ENCODE measurements at places on chromosomes 7 and 10.

DNA sequence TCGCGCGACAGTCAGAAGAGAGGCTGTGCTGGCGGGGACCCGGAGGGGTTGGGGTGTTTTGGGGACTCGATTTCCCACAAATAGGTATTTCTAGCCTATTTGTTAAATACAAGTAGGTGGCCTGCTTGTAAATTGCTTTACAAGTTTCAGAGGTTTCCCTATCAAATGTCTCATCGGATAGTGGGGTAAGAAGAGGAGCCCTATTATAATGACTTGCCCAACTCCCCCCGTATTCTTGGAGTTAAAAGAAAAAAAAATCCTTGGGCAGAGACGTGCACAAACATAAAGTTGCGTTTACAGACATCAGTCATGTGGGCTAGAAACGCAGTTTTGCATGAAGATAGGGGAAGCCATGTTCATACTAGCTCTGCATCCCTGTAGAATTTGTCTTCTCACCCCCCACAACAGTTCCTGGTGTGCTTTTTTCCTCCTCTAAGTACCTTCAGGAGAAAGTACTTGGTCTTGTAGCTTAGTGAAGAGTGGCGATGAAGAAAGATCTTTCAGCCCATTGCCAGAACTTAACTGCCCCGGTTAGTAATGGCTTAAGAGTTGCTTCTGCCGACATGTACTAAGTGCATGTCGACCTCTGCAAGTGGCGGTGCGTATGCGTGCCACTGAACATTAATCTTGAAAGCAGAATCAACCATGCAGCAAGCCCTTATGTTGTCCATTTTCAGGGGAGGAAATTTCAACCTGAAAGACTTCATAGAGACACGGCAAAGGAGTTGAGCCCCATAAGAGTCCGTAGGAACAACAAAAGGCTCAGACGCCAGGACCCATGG is 832 bp upstream of the TIAL1 start:
- no peak for DNase-seq

- peak; percentile 47 for DNase-seq
Measured at GRCh38 chr7:137538361-137538762, 194.8 kb upstream of the PTN start.

GRCh38 chr7:44987996-44988395 is 9.2 kb upstream of the MYO1G start:
- DNase-seq: no peak

DNA sequence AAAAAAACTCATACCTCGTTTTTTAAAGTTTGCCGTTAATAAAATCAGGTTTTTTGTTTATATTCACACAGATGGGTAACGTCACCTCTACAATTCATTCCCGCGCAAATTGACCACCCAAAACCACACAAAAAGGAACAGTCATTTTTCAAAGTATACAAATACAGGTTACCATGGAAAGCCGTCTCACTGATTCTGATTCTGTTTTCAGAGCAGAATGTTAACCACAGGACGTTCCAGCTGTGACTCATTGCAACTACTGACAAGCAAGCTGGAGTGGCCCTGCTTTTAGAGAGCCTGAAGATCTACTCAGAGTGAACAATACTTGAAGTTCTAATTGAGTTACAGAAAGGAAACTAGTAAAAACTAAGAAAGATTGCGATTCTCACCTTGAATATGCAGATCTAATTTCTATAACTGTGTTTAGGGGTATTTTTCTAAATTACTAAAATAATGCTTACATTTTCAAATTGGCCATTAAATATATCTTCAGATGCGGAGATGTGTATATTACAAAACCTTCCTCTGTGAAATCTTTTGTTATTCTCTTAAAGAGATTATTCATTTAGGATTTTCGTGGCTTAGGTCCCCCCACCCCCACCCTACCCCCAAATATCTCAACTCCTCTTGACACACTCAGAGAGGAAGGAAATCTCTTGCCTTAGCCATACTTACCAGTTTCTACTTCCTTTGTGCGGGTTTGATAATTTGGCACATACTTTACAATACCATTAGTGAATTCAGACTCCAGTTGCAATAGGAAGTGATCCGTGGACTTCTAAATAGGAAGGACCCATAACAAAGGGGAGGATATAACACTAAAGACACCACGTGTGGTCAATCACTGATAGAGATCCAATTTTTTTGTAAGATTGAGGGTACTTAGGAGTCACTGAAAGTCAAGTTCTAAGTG is 106.0 kb downstream of the CUBN start:
- DNase-seq: peak; percentile 56

- no peak for DNase-seq
Measured at GRCh38 chr10:97573021-97573420, 442 bp downstream of the ANKRD2 start.

DNA sequence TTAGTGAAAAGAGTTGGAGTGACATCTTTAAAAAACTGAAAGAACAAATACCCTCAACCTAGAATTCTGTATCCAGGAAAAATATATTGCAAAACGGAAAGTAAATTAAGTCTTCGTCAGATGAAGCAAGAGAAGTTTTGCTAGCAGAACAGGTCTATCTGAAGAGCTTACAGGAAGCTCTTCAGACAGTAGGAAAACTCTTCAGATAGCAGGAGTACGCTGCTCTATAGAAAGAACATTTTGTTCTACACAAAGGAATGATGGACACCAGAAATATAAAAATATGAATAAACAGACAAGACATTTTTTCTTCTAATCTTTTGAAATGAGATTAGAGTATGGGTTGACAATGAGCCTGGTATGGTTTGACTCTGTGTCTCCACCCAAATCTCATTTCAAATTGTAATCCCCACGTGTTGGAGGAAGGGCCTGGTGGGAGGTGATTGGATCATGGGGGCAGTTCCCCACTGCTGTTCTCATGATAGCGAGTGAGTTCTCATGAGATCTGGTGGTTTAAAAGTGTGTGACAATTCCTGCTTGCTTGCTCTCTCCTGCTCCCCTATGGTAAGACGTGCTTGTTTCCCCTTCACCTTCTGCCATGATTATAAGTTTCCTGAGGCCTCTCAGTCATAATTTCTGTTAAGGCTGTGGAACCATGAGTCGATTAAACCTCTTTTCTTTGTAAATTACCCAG is 567.3 kb downstream of the AUTS2 start:
- DNase-seq: peak; percentile 12

DNA sequence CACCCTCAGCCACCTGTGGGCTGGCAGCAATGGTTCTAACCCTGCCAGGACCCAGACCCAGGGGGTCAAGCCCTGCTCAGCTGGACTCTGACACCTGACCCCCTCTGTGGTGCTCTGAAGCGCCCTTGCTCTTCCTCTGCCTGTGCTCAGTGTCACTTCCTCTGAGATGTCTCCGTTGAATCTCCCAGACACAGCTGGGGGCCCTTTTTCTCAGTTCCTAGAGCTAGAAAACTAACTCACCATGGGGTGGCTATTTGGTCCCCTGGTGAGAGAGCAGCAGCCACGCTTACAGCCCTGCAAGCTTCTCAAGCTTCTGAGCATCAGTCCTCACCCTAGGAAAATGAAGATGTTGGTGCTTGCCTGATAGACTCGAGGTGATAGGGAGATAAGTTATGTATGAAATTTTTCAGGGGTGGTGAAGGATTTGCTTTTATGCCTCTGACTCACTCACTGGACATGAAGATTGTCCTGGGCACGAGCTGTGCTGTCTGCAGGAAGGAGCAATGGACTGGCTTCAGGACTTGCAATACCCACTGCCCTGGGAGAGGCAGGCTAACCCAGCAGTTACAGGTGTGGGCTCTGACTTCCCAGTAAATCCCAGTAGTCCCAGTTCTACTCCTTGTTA is 29.6 kb downstream of the COL13A1 start:
- DNase-seq: no peak

DNA sequence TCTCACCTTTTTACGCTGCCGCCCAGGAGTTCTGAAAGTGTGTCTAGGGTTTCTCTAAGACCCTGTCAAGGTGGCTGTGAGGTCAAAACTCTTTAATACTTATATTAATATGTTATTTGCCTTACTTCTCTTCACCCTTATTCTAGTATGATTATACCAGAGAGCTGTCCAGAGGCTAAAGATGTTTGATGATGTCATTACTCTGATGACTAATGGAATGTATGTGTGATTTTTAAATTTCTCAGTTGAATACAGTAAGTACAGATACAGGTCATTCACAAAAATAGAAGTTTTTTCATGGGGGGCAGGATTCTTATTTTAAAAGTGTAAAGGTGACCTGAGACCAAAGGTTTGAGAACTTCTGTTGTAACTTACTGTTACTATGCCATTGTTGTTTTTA is 150.6 kb upstream of the FOXP2 start:
- no peak for DNase-seq

- DNase-seq: no peak
Measured at GRCh38 chr7:69892790-69893189, 294.5 kb downstream of the AUTS2 start.

GRCh38 chr7:94396596-94396995 is 1.9 kb downstream of the COL1A2 start:
- DNase-seq: peak; percentile 76

GRCh38 chr10:96921655-96922054 is 89.6 kb downstream of the LCOR start:
- DNase-seq: no peak

DNA sequence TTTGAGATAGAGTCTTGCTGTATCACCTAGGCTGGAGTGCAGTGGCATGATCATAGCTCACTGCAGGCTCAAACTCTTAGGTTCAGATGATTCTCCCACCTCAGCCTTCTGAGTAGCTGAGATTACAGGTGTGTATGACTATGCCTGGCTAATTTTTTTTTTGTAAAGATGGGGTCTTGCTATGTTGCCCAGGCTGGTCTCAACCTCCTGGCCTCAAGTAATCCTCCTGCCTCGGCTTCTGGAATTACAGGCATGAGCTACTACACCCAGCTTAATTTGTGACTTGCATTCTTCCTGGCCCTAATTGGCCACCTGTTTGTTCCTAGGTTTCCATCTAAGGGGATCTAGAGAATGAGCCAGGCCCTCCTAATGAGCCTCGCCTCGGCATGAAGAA is 9.3 kb downstream of the ARHGAP22 start:
- DNase-seq: no peak

GRCh38 chr7:151392426-151392825 is 17.4 kb downstream of the WDR86 start:
- DNase-seq: no peak

DNA sequence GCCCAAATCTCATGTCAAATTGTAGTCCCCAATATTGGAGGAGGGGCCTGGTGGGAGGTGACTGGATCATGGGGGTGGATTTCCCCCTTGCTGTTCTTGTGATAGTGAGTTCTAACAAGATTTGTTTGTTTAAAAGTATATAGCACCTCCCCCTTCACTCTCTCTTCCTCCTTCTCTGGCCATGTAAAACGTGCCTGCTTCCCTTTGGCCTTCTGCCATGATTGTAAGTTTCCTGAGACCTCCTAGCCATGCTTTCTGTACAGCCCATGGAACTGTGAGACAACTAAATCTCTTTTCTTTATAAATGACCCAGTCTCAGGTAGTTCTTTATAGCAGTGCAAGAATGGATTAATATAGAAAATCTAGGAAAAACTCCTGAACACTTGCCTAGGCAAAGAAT is 202.1 kb upstream of the SLC26A5 start:
- no peak for DNase-seq

- peak; percentile 38 for DNase-seq
Measured at GRCh38 chr10:31759124-31759798, 169.4 kb downstream of the ARHGAP12 start.

- peak; percentile 55 for DNase-seq
Measured at GRCh38 chr10:116272440-116273283, at the start of gene GFRA1. Gene GFRA1 (minus strand): TSS chr10:116273206. CDS start chr10:116272029, 1,177 bp downstream.

- DNase-seq: peak; percentile 97
Measured at GRCh38 chr7:65037740-65038688, 31.5 kb upstream of the ERV3-1 start.

DNA sequence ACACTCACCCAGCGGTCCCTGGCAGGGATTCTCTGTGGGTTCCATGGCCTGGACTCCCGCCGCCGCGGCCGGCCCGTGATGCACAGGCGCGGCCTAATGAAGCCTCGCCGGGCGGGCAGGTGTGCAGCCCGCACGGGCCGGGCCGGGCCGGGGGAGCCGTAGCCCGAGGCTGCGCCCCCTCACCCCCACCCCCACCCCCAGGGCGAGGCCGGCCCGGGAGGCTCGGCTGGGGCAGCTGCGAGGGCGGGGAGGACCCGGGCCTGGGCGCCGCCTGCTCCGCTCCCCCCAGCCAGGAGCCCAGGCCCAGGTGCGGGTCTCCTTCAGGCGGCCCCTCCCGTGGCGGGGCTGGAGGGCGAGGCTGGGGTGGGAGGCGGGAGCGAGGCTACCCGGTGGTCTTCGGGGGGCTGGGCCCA is at the start of gene NOBOX:
NOBOX (minus strand) TSS at position 45 of the 413 bp plus-strand sequence.
- no peak for DNase-seq

GRCh38 chr7:155466814-155467733 is 9.1 kb downstream of the EN2 start:
- DNase-seq: no peak

- DNase-seq: peak; percentile 70
Measured at GRCh38 chr10:615583-616152, 73.8 kb downstream of the DIP2C start.

- DNase-seq: no peak
Measured at GRCh38 chr7:13832346-13832745, 157.1 kb downstream of the ETV1 start.

DNA sequence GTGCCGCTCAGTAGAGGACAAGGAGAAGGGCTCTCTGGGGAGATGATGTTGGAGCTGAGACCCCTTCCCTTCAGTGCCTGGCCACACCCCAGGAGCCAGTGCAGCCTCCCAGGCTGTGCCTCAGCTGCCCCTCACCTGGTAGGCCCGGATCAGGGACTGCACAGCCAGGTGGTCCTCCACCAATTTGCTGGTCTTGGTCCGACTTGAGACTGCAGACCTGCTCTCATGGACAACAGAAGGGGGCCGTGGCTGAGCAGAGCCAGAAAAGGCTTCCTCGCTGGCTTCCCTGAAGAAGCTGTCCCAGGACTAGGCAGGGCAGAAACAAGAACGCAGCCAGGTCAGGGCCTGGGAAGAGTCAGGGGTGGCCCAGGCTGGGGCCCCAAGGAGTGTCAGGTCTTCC is 5.5 kb downstream of the OGDHL start:
- no peak for DNase-seq

- no peak for DNase-seq
Measured at GRCh38 chr7:158564663-158565035, 23.0 kb downstream of the PTPRN2 start.

- DNase-seq: no peak
Measured at GRCh38 chr10:22342421-22342820, 2.9 kb upstream of the SPAG6 start.

GRCh38 chr7:155538293-155538692 is 8.1 kb downstream of the CNPY1 start:
- no peak for DNase-seq
